ENCODE measurements at places on chromosomes 5 and 9.

DNA sequence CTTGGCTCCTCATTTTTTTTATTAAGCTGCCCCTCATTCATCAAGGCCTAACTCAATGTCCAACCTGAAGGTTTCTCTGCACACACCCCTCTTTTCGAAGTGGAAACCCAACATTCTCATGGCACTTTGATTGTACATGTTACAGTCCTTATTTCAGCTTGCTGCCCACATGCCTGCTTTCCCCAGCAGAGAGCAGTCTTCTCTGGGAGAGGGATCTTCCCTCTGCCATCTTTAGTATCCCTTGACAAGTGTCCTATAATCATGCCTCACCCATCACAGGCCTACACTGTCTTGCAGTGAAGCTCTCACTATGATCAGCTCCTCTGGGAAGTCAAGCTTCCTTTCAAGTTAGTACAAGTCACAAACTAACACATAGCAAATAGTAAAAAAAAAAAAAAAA is 175.1 kb downstream of the ACER2 start:
- DNase-seq: no peak

GRCh38 chr5:71986101-71986500 is 121.2 kb upstream of the MAP1B start:
- no peak for DNase-seq

DNA sequence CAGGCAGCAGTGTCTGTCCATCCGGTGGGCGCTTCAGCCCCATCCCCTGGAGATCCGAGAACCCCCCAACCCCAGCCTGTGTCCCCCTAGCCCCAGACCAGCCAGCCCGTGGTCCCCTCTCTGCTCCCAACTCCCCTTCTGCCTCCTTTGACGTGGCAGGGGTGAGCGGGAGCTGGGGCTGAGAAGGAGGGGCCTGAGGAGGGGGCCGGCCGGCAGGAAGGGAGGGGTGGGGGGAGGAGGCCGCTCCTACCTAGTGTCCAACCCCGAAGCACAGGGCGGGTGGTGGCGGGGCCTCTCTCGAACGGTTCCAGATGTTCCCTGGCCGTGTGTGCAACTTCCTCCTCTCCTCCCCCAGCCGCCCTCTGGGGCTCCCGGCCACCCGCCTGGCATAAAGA is 31.0 kb downstream of the GOLGA2 start:
- DNase-seq: peak; percentile 72

- DNase-seq: no peak
Measured at GRCh38 chr5:2183154-2184025, 300.7 kb upstream of the IRX4 start.

DNA sequence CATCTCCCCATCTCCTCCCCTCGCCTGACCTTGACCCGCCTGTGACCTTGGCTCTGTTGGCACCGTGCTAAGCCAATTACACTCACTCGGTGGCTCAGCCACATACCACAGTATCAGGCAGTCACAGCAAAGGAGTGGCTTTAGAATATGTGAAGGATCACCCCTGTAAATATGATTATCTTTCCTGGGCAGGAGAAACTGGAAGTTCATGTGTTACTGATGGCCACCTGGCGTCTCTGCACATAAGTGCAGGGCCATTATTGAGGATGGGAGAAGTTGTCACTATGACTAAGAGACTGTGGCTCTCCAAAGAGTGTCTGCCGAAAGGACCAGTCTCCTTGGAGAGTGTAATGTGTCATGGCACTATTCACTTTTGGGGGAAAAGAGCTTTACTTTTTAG is 116.9 kb upstream of the S1PR3 start:
- DNase-seq: no peak

GRCh38 chr9:9170439-9171134 is 1371.0 kb upstream of the DMAC1 start:
- no peak for DNase-seq

DNA sequence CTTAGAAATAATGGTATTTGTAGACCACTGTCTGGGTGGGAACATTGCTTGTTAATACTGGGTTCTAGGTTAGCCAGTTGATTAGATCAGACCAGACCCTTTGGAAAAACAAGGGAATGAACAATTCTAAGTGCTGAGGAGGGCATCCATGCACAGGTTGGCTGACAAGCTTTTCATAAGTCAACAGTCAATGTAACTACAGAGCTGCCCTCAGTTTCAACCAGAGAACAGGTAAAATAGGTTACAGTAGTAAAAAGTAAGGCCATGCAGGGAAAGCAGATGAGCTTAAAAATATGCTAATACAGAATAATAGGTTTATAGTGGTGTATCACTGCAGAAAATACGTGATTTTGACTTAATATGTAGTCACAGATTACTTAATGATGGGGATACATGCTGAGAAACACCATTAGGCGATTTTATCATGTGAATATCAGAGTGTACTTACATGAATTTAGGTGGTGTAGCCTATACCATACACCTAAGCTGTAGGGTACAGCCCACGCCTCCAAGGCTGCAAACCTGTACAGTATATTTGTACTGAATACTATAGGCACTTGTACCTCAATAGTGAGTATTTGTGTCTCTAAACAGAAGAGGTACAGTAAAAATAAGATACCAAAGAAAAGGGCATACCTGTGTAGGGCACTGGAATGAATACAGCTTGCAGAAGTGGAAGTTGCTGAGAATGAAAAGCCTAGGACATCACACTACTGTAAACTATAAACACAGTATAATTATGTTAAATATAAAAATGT is 6.1 kb upstream of the FGF18 start:
- no peak for DNase-seq

GRCh38 chr9:131410044-131410491 is 16.2 kb downstream of the PRRC2B start:
- DNase-seq: no peak

- no peak for DNase-seq
Measured at GRCh38 chr5:146698651-146699050, 179.9 kb downstream of the PPP2R2B start.

- DNase-seq: no peak
Measured at GRCh38 chr9:110538647-110539041, 40.9 kb downstream of the SVEP1 start.

- no peak for DNase-seq
Measured at GRCh38 chr5:155103146-155103545, 89.6 kb downstream of the KIF4B start.

GRCh38 chr9:16611001-16611400 is 259.5 kb downstream of the BNC2 start:
- no peak for DNase-seq

Data from AG09309 (cell line).